ENCODE measurements at places on chromosomes 1 and 21. TPM values are rescaled to one million over a fixed set of nuclear protein-coding genes. Genes with fewer than 3 reads are reported as not detected.

The RBP7 gene
- total RNA-seq: not detected

The ERG gene
- not detected for total RNA-seq

The CD1E gene
- total RNA-seq: not detected

The OR2L8 gene
- 0.23 TPM for total RNA-seq

The FALEC gene
- total RNA-seq: not detected

The PGLYRP3 gene
- not detected for total RNA-seq

The ZNF683 gene
- 0.51 TPM for total RNA-seq

The PPCS gene
- total RNA-seq: 45.4 TPM

The FAAH gene
- total RNA-seq: 4.6 TPM

GRCh38 chr1:70044832-70045231 lies 160.5 kb downstream of the LRRC40 start:
- no peak for DNase-seq

DNA sequence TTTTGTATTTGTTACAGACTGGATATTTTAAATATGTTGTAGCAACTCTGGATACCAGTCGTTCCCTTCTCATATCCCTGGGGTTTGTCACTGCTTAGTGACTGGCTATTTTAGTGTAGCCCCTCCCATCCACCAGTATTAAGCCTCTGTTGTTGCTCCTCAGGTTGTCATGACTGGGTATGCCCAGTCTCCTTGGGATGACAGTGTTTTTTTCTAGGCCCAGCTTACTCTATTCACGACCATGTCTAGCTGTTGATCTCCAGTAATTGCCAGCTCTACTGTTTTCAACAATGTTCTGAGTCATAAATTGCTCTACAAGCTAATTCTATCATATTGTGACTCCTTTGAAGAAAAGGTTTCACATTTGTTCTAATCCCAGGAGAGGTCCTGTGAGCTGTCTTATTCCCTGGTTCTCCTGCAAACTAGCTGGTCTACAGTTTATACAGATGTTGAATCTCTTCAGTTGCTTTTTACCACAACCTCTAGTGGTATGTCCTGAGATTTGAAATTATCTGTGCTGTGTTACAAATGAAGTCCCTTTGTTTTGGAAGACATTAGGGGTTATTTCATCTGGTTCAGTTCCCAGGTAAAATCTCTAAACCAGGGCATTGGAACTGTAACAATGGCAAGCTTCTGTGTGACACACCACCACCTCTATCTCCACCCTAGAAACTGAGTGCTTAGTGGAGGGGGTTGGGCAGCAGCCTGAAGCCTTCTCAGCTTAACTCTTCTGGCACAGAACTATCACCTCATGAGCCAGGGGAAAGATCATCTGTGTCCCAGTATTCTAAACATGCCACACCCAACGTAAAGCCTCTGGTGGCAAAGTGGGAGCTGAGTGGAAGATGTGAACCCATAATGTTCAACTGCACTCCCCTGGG lies 124.6 kb downstream of the TRIM33 start:
- DNase-seq: no peak

DNA sequence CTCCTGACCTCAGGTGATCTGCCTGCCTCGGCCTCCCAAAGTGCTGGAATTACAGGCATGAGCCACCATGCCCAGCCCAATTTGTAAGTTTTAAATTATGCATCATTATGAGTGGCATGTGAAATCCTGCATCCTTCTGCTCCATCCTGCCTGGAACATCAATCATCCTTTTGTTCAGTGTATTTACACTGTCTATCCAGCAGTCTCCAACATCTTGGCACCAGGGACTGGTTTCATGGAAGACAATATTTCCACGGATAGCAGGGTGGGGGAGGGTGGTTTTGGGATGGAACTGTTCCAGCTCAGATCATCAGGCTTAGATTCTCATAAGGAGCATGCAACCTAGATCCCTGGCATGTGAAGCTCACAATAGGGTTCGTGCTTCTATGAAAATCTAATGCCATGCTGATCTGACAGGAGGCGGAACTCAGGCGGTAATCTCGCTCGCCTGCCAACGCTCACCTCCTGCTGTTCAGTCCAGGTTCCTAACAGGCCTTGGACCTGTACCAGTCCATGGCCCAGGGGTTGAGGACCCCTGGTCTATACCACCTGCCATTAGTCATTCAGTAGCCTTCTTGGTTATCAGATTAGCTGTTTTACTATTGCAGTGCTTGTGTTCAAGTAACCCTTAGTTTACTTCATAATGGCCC lies 22.2 kb upstream of the TCEA3 start:
- DNase-seq: no peak

- DNase-seq: no peak
Observed at GRCh38 chr1:228206582-228207351, 1.1 kb upstream of the OBSCN start.

DNA sequence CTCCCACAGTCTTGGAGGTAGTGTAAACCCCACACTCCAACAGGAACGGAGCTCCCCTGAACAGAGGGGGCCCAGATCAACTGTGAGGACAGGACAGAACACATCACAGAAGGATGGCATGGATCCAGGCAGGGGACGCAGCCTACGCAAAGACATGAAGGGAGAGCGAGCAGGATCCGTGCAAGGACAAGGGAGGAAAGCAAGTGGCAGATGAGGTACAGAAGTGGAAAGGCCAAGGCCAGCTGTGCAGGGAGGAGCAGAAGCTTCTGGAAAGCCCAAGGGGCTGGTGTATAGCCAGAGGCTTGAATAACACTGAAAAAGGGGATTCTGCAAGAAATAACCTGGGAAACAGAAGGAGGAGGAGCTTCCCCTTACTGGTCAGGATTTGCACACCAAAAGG lies 81.2 kb downstream of the SIPA1L2 start:
- DNase-seq: no peak

GRCh38 chr1:63731117-63732043 lies 42.4 kb upstream of the ROR1 start:
- no peak for DNase-seq

DNA sequence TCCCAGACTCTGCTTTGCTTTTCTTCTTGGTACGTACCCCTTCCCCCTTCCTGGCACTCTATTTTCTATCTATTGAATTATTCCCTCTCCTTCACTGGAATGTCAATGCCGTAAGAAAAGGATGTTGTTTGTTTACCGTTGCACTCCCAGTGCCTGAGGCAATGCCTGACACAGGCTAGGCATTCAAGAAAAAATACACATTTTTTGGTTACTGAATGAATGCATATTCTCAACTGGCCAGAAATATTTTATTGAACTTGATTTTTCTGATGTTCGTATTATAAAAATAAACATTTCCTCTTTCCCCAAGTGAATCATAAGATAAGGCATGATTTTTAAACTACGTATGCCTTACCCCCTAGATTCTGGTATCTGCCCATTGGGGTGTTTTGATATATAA lies 41.2 kb downstream of the GNG12 start:
- no peak for DNase-seq

GRCh38 chr1:243974451-243975292 lies 76.4 kb upstream of the ZBTB18 start:
- DNase-seq: no peak

DNA sequence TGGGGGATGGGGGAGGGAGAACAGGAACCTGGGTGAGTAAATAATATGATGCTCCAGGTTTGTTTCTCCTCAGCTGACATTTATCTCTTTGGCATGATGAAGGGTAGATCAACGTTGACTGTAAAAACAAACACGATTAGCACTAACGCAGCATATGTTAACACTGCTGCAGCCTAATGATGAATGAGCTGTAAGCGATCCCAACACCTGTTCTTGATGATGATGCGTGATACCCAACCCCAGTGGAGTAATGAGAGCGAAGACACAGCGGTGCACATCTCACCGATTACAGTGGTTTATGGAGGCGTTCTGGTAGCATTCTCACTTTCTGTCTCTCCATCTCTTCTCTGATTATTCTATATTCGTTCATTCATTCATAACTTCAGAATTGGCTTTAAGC lies 640.4 kb downstream of the USP25 start:
- DNase-seq: no peak

DNA sequence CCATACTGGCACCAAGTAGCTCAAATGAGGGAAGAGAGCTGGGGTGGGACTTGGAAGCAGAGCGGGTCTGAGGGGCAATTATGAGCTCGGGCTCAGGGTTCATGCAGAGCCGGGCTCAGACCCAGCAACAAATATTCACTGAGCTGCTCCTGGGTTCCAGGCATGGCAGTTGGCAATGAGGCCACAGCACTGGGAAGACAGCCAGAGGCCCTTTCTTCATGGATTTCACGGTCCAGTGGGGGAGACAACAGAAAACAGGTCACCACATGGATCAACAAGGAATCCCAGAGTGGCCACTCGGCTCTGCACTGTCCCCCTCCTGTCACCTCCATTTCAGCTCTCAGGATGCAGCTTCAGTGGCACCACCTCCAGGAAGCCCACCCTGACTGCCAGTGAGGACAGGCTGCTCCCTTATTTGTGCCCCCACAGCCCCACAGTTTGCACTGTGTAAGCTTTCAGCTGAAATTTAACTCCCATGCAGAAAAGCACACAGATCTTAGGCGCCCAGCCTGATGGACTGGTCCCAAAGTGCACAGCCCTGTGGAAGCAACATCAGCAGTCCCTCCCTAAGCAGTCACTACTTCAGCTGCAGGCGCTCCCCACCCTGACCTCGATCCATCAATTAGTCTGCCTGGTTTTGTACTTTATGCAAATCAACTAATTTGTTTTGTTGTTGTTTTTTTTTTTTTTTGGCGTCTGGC lies 22.4 kb downstream of the ARHGEF19 start:
- no peak for DNase-seq

DNA sequence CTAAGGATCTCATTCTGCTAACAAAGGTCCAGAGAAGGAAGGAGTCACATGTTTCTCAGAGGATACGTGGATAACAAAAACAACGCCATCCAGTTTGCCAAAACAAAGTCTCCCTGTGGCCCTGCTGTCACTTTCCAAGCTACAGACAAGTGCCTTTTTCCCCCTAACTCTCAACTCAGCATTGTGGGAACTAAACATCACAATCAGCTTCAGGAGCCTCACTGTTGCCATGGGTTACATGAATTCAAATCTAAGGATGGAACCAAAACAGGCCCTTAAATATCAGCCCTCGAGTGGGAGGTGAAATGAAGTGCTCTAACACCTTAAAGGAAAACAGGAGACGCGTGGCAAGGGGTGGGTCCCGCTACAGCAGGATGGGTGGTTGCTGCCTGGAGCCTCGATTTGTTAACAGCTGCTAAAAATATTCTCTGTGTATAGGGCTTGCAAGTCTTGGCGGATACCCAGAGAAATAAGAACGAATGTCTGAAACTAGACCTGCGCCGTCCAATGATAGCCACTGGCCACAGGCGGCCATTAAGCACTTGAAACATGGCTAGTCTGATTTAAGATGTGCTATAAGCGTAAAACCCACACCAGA lies 66.4 kb upstream of the SOD1 start:
- DNase-seq: no peak

GRCh38 chr1:85275701-85276214 lies 674 bp downstream of the BCL10 start:
- no peak for DNase-seq

- DNase-seq: no peak
Observed at GRCh38 chr1:25343872-25344271, 5.7 kb downstream of the TMEM50A start.

- no peak for DNase-seq
Observed at GRCh38 chr1:47690341-47691250, 252.8 kb downstream of the FOXD2 start.

- DNase-seq: no peak
Observed at GRCh38 chr1:57195436-57195941, 228.4 kb downstream of the DAB1 start.

DNA sequence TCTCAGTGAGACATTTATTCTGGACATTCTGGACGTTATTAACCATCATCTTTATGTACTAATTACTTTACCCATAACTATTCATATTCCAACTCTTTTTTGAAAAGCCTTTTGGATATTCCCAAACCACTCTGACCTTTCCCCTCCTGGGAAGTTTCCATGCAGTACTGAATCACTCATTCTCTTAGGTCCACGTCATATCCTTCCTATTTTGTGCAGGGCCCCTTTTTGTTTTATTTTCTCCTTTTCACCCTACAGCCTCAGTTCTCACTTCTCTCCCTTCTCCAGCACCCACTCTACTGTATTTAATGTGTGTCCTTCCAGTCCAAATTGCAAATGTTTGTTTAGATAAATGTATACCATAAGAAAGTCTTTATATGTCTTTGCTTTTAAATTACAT lies 16.4 kb upstream of the ATP1A1 start:
- DNase-seq: no peak

DNA sequence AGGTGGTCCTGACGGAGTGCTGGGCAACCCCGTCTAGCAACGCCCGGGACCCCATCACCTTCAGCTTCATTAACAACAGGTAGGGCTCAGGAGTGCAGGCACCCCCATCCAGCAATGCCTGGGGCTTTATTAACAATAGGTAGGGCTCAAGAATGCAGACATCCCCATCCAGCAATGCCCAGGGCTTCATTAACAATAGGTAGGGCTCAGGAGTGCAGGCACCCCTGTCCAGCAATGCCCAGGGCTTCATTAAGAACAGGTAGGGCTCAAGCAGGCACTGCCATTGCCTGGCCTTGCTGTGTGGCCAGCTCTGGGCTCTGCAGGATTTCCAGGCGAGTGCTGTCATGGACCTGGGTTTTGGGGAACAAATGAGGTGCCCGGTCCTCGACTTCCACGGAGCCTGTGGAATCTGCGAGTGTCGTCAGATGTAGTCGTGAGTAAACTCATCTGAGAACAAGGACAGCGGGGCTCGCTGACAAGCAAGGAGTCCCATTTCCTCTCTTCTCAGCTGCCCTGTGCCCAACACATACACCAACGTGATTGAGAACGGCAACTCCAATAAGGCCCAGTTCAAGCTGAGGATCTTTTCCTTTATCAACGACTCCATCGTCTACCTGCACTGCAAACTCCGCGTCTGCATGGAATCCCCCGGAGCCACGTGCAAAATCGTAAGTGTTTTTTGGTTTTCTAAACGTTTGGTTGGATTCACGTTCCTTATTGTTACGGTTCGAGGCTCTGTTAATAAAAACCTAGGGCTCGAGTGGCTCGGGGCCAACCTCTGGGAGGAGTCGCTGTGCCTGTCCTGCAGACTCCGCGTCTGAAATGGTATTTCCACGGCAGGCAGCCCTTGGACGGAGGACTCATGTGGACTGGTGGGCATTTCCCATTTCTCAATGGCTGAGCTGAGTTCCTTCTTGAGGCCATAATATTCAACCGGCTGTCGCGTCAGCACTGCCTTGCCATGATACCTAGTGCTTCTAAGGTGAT lies 56.3 kb downstream of the UMODL1 start:
- DNase-seq: no peak

GRCh38 chr1:177915641-177916040 lies 54.2 kb downstream of the SEC16B start:
- no peak for DNase-seq

GRCh38 chr1:171422511-171422910 lies 62.8 kb upstream of the PRRC2C start:
- no peak for DNase-seq

- DNase-seq: no peak
Observed at GRCh38 chr21:41579692-41580091, 71.7 kb upstream of the TMPRSS2 start.

- DNase-seq: no peak
Observed at GRCh38 chr1:89986020-89986419, 8.9 kb upstream of the ZNF326 start.

- no peak for DNase-seq
Observed at GRCh38 chr1:168437821-168438220, 106.0 kb downstream of the XCL2 start.

All from naive thymus-derived CD4-positive, alpha-beta T cell (primary cell).